ENCODE measurements at places on chromosomes 1 and 21.

- no peak overlapping the region for H3K27ac ChIP-seq
- H3K4me1 ChIP-seq = no peaks in the 10 kb centered on the region
- no peak overlapping the region for H3K4me3 ChIP-seq
- H3K27me3 ChIP-seq = peaks cover 7% of the 10 kb centered on the region
- H3K36me3 ChIP-seq = no peaks in the 10 kb centered on the region
- no peak for DNase-seq
Observed at GRCh38 chr1:57158604-57158998, 192.8 kb upstream of the C8B start.

- H3K36me3 ChIP-seq = no peaks in the 10 kb centered on the region
- H3K27me3 ChIP-seq = no peaks in the 10 kb centered on the region
- no peak for DNase-seq
Observed at GRCh38 chr1:47189844-47190508, at the start of gene PDZK1IP1. Gene PDZK1IP1, minus strand, starts transcription at chr1:47190036. Its CDS starts 104 bp downstream, at chr1:47189932.

GRCh38 chr1:4000811-4001251 lies 100.8 kb upstream of the C1orf174 start:
- H3K27me3 ChIP-seq = no peaks in the 10 kb centered on the region
- H3K36me3 ChIP-seq = no peaks in the 10 kb centered on the region
- DNase-seq = no peak
- no peaks in the 10 kb centered on the region for H3K4me1 ChIP-seq
- no peak overlapping the region for H3K27ac ChIP-seq

DNA sequence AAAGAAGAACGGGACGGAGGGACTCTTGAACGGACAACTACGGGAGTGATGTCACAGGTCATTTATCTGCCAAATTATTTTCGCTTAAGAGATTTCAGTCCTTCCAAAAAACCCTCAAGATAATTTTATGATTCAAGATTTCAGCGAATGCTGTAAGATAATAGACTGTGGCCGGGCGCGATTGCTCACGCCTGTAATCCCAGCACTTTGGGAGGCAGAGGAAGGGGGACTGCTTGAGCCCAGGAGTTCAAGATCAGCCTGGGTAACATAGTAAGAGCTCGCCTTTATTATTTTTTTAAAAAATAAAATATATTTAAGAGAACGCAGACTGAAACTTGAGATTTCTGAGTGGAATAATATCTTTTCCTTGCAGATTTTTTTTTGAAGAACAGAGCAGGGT lies 609 bp downstream of the RWDD2B start:
- H3K4me3 ChIP-seq = peak overlapping the region; percentile 91
- no peaks in the 10 kb centered on the region for H3K36me3 ChIP-seq
- no peaks in the 10 kb centered on the region for H3K27me3 ChIP-seq
- peaks cover 32% of the 10 kb centered on the region for H3K4me1 ChIP-seq
- peak overlapping the region; percentile 85 for H3K27ac ChIP-seq

DNA sequence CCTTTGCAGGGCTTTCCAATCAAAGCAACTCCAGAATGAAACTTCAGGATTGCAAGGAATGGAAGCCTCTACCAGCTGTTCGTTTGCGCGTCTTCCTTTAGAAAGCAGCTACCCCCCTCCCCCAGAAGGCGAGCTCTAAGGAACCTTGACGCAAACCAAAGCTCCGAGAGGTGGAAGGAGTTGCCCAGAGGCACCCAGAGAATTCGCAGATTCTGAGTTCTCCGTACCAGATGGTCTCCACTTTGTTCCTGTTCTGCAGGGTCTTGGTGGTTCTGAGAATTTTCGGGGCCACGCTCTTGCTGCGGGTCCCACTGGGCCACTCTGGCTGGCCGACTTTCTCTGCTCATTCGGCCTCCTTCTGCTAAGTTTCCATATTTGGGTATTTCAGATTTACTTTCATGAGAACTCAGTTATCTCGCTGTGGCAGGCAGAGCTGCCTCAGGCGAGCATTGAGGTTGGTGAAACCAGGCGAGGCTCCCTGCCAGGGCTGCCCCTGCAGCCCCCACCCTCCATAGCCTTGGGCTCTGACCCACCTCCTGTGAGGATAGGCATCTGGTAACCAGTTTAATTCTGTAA lies 801 bp downstream of the TRAF5 start:
- H3K4me3 ChIP-seq = peak overlapping the region; percentile 49
- H3K4me1 ChIP-seq = no peaks in the 10 kb centered on the region
- no peak for DNase-seq
- H3K27ac ChIP-seq = no peak overlapping the region
- no peaks in the 10 kb centered on the region for H3K36me3 ChIP-seq
- H3K27me3 ChIP-seq = no peaks in the 10 kb centered on the region

DNA sequence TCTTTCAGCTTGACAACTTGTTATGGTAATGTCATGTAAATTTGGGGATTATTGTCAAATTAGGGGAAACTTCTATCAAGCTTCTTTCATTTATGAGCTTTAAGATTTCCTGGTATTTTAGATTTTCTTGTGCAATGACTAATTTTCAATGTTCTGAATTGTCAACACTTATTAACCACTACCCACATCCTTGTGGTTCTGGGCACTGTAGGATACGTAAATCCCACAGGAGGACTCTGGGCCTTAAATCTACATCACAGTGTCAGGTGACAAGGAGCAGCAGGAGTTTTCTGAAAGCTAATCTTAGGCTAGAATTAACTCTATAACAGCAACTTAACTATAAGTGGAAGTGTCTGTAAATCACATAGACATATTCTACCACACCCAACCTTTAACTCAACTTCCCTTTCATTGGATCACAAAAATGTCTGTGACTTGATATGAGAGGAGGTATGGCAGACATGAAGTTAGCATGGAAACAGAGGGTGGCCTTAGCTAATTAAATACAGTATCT lies 397.7 kb downstream of the HLX start:
- H3K36me3 ChIP-seq = no peaks in the 10 kb centered on the region
- no peaks in the 10 kb centered on the region for H3K27me3 ChIP-seq
- H3K4me3 ChIP-seq = no peak overlapping the region

DNA sequence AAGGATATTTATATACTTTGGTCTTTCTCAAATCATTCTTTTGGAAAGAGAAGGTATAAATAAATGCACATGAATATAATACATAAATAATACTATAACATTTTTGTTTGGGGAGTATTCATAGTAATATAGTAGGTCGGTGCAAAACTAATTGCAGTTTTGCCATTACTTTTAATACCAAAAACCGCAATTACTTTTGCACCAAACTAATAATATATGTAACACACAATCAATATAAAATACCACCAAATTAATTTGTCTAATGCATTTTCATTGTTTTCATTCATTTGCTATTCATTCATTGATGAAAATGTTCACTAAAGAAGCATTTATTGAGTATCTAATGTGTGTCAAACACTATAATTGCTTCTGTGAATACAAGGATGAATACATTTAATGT lies 219.0 kb downstream of the RWDD3 start:
- H3K4me3 ChIP-seq = no peak overlapping the region
- no peaks in the 10 kb centered on the region for H3K27me3 ChIP-seq
- no peaks in the 10 kb centered on the region for H3K4me1 ChIP-seq
- H3K27ac ChIP-seq = no peak overlapping the region
- no peak for DNase-seq

DNA sequence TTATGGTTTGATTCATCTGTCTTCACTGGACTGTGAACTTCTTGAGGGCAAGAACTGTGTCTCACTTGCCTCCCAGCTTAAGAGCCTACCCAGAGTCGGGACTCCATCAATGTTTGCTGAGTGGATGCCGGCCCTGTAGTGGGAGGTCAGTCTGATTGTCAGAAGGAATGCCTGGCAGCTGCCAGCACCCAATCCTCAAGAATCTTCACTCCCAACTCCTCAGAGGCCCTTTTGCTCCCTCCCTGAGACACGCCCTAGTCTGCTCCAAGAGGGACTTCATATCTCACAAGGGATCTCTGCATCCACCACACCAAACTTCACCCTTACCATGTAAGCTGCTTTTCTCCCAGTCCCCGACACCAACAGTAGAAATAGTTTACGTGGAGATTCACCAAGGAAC lies 15.2 kb upstream of the KDM4A start:
- no peak for DNase-seq
- H3K27me3 ChIP-seq = no peaks in the 10 kb centered on the region
- H3K4me1 ChIP-seq = peaks cover 14% of the 10 kb centered on the region
- H3K4me3 ChIP-seq = no peak overlapping the region

- H3K27me3 ChIP-seq = no peaks in the 10 kb centered on the region
- DNase-seq = no peak
- H3K36me3 ChIP-seq = no peaks in the 10 kb centered on the region
- H3K4me1 ChIP-seq = peaks cover 3% of the 10 kb centered on the region
Observed at GRCh38 chr1:51612447-51612961, 4.4 kb upstream of the OSBPL9 start.

- H3K27ac ChIP-seq = peak overlapping the region; percentile 99
- H3K36me3 ChIP-seq = no peaks in the 10 kb centered on the region
- peak overlapping the region; percentile 71 for H3K4me3 ChIP-seq
- peaks cover 52% of the 10 kb centered on the region for H3K4me1 ChIP-seq
- peak; percentile 48 for DNase-seq
Observed at GRCh38 chr1:1778663-1779319, 521 bp upstream of the NADK start.

DNA sequence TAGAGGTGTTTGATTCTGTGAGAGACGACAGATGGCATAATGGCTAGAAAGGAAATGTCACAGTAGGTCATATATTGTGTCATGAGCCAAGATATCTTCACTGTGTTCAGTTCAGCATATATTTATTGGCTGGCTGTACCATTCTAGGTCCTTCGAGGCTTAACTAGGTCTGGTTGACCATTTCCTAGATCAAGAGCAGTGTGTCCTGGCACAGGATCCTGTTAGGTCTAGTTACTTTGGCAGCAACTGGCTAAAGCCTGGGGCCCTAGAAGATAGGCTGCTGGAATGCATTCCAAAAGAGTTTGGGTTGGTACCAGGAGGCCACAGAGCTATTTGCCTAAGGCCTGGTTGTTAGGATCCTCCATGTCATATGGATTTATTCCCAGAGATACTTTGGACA lies 20.9 kb downstream of the ZBTB40 start:
- no peaks in the 10 kb centered on the region for H3K27me3 ChIP-seq
- H3K27ac ChIP-seq = no peak overlapping the region
- no peak for DNase-seq

- H3K4me1 ChIP-seq = no peaks in the 10 kb centered on the region
- no peak overlapping the region for H3K4me3 ChIP-seq
- no peaks in the 10 kb centered on the region for H3K36me3 ChIP-seq
- DNase-seq = no peak
- H3K27me3 ChIP-seq = no peaks in the 10 kb centered on the region
Observed at GRCh38 chr1:2283991-2284895, 56.1 kb downstream of the SKI start.

- H3K27me3 ChIP-seq = no peaks in the 10 kb centered on the region
- no peaks in the 10 kb centered on the region for H3K4me1 ChIP-seq
- no peak overlapping the region for H3K4me3 ChIP-seq
Observed at GRCh38 chr1:184456189-184456588, 69.4 kb downstream of the C1orf21 start.

DNA sequence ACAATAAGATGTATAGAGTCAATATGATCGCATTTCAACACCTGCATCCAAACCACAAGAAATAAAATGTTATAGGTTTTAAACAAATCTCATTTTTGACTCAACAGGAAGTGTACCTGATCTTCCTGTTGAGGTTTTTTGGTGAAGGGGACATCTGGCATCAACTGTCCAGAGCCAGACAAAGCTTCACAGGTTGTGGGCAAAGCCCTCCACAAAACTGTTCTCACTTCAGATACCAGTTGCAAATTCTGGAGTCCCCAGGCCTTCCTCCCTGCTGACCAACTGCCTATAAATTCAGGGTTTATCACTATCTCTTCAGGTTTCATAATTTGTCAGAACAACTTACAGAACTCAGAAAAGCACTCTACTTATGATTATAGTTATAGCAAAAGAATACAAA lies 326.1 kb upstream of the CAMK1G start:
- no peak overlapping the region for H3K27ac ChIP-seq
- no peaks in the 10 kb centered on the region for H3K4me1 ChIP-seq
- H3K36me3 ChIP-seq = no peaks in the 10 kb centered on the region
- H3K4me3 ChIP-seq = no peak overlapping the region

DNA sequence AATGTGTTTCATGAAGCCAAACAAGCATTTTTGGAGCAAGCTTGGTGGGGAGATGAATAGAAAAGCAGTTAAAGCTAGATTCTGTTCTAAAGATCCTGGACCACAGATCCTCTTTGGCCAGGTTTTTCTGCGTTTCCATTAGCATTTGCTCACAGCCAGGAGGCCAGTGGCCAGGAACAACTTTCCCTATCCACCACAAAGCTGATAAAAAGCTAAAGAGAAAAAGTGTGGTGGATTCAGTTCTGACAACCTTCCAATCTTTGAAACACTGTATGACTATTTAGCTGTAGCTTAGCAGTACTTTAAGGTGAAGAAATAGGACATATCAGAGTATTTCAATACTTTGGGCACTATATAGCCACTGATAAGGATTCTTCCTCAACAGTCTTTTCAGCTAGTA lies 3.0 kb upstream of the NEK7 start:
- no peak overlapping the region for H3K27ac ChIP-seq
- peaks cover 24% of the 10 kb centered on the region for H3K4me1 ChIP-seq
- no peak for DNase-seq
- no peaks in the 10 kb centered on the region for H3K36me3 ChIP-seq
- no peaks in the 10 kb centered on the region for H3K27me3 ChIP-seq

DNA sequence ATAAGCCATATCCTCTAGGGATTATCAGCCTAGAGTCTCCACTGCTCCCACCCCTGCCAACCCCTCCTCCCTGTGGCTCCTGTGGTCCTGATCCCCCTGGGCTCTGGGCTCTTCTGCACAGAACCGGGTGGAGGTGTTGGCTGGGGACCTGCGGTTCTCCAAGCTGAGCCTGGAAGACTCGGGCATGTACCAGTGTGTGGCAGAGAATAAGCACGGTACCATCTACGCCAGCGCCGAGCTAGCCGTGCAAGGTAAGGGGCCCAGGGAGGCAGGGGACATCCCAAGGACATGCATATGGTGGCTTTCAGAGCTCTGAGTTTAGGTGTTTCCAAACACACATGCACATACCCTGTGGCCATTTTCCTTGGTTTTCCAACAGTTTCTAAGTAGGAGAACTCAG lies 19.3 kb downstream of the CNTN2 start:
- H3K36me3 ChIP-seq = no peaks in the 10 kb centered on the region
- DNase-seq = no peak
- no peaks in the 10 kb centered on the region for H3K4me1 ChIP-seq
- no peak overlapping the region for H3K27ac ChIP-seq

DNA sequence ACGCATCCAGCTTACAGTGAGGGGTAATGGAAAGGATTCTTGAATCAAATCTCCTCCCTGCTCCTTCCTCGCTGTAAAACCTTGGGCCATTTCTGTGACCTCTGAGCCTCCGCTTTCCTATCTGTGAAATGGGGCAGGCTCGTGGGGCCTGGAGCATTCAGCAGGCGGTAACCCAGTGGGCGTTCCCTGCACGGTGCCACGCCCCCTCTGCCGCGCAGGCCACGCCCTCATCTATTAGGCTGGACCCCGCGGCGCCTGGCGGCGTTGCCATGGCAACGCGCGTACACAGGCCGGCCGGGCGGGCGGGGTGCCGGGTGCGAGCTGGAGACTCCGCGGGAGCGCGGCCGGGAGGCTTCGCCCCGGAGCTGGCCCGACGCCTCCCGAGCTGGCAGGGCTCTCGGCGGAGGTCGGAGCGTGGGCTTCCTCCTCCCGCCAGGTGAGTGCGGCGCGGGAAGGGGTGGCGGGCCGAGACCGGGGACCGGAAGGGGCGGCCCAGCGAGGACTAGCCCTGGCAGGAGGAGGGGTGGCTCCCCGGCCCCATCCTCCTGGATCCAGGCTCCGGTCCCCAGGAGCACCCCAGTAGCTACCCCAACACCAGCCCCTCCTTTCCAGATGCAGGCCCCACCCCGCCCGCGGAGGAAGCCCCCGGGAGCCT lies at the start of gene FHAD1:
TSS of gene FHAD1 (plus strand) at position 264 of the 655 bp plus-strand sequence. CDS start 4,562 bp downstream, outside the sequence.
- H3K27me3 ChIP-seq = no peaks in the 10 kb centered on the region
- peak within 1 kb of the TSS; percentile 10 for H3K27ac ChIP-seq
- no peaks in the 10 kb centered on the region for H3K36me3 ChIP-seq
- H3K4me3 ChIP-seq = peak within 1 kb of the TSS; percentile 59
- peak; percentile 57 for DNase-seq

Measured in HCT116 (cell line).